GM12891 (cell line): ENCODE measurements at places on chromosomes 2 and 18.

GRCh38 chr2:195734395-195734794, 77.4 kb downstream of the SLC39A10 start:
- no peak for DNase-seq

- DNase-seq, result no peak
Measured at GRCh38 chr18:44123743-44124142, 556.9 kb upstream of the SETBP1 start.

GRCh38 chr2:149039213-149039724, 770 bp downstream of the LYPD6B start:
- DNase-seq, result no peak

DNA sequence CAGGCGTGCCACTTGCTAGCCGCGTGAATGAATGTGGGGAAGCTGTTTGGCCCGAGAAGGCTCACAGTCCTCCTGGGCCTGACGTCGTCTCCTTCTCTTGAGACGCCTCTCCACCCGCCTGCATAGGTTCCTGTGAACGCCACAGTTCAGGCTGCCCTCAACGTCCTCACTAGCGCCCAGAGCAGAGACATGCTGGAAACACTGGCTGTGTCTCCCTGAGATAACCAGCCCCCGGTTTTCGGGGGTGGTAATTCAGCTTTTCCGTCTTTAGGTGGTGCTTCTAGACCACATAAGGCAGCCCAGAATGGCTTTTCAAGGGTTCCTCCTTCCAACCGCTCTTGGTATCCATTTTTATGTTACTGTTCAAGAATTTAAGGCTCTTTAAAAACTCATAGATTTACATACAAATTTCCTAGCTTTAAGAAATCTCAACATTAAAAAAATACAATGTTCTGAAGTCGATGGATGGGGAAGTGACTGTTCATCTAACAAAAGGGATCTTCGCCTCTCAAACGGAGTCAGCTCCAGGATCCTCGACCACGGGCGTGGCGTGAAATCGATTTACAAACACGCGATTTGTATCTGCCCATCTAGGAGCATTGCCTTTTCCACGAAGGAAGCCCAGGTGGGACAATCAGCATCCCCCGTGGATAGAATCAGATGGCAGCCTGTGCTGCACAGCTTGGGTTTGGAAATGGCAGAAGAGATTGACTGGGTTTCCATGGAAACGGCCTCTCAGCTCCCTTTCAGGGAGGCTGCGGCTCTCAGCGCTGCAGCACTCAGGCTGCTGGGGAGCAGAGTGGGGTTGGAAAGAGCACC, 110.6 kb upstream of the PXDN start:
- DNase-seq, result no peak

DNA sequence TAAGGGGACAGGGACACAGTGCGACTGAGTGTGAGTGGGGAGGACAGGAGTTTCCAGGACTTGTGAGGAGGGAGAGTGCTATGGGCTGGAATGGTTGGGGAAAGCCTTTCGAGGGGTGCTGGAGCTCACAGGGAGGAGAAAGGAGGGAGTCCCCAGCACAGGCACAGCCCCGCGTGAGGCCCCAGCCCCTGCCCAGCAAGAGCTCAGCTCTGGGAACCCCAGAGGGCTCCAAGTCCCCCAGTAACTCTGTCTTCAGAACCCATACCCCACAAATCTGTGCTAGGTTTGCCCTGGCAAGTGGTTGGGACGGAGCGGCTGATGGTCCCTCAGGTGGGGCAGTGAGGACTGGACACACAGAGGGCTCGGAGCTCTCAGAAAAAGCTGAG, 75.4 kb downstream of the SFXN5 start:
- no peak for DNase-seq

GRCh38 chr18:11553098-11553940, 56.1 kb upstream of the SLC35G4 start:
- peak; percentile 43 for DNase-seq

DNA sequence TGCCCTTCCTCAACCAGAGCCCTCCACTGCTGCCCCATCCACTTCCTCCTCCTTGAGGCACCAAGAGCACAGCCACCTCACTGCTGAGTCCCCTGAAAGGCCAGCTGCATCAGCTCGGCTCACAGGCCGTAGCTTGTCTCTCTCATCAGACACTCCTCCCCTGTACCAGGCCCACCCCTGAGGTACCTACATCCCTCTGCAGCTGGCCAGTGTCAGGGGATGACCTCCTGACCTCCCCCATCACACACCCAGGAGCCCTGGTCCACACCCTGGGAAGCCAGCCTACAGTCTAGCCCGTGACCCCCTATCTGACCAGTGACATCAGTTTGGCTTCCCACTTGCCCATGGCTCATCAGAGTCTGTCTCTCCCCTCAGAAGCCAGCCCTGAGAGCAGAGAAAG, 205.6 kb downstream of the TNS1 start:
- DNase-seq, result no peak

GRCh38 chr18:39799006-39799405, 2156.0 kb upstream of the PIK3C3 start:
- DNase-seq, result no peak

- DNase-seq, result peak; percentile 76
Measured at GRCh38 chr2:238256594-238257104, 16.8 kb upstream of the HES6 start.

DNA sequence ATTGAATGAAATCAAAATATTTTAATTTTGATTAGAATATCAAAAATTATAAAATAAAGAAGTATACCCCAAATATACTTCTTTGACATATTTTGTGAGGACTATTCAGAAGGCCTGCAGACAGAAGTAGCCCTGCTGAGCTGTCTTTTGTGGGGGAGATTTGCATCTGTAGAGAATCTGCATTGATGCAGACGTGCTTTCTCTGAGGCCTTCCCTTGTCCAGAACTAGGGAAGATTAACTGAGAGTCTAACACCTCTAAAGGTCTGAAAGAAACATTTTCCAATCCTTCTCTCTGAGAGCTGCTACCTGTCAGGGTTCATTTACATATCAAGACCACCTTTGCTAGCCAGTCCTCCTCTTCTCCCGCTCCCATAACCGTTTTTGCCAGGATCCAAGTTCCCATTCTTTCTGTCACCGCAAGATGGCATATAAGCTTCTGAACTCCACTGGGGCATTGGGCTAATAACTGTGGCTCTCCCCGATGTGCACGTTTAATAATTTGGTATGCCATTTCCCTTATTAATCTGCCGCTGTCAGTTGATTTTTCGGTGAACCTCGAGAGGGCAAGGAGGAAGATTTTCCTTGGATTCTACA, 510.4 kb upstream of the CNTNAP5 start:
- DNase-seq, result no peak

- no peak for DNase-seq
Measured at GRCh38 chr2:85783796-85784195, 30.0 kb downstream of the ATOH8 start.

GRCh38 chr18:51107598-51108305, 77.7 kb downstream of the SMAD4 start:
- DNase-seq, result no peak

DNA sequence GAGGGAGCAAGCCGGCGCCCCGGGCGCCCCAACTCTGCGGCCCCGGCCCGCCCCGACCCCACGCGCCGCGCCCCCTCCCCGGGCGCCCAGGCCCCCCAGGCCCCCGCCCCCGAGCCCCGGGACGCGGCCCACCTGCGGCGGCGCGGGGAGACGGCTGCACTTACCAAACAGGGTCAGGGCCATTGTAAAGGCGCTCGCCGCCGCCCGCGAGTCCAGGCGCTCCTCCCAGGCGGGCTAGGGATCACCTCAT, 526 bp downstream of the CHN1 start:
- no peak for DNase-seq

DNA sequence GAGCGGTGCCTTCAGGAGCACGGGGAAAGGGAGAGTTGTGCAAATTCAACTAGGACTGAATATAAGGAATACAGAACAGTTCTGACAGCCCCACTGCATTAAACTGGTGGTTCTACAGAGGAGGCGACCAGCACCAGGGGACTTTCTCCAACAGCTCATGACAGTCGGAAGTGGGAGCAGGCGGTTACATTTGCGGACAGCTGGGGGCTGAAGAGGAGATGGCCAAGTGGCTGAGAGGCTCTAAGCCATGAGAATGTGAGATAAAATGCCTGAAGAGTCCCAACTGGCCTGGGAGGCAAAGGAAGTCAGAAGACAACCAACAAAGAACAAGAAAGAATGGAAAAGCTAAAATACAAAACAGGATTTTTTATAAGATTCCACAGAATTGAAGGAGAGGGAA, 141.3 kb downstream of the L3MBTL4 start:
- DNase-seq, result no peak

DNA sequence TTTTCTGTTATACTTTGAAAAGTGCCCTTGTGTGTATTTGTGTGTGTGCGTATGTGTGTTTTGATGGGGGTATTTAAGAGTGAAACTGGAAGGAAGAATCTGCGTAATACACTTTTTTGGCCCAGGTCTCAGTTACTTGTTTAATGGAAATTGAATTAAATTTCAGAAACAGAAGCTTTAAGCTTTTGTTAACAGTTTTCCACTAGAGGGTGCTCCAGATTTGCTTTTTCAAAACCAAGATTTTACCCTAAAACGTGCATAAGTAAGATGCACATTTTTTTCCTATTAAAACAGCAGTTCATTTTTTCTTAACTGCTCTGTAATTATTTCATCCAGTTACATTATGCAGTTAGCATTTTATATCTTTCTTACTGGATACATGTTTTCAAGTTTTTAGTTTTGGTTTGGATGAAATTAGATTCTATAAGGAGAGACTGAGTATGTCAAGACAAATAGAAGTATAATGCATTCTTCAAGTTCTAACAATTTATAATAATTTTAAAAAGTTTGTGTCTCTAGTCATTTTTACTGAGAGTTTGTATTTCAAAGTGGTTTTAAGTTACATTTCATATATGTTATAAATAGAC, 97.2 kb downstream of the PIK3C3 start:
- no peak for DNase-seq

DNA sequence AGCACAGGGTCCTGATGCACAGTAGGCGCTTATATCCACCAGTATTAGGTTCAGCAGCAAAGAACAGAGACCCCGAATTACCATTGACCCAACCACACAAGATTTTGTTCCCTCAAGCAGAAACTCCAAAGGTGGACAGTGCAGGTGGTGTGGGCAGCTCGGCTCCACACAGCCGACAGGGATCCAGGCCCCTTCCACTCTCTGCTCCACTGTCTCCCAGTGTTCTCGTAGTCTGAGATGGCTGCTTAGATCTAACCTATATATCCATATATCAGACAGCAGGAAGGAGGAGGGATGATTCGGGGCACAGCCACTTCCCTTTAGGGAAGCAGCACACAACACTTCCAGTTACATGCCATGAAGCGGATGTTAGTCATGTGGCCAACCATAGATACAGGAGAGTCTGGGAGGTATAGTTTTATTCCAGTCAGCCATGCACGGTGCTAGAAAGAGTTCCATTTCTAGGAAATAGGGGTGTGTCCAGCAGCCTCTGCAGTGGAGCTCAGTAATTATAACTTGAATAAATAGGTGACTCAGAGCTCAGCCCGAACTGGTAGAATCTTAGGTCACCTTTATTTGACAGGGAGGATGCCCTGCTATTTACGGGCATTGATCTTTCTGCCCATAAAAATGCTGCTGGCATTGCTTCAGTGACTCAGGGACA, 158.9 kb downstream of the TWIST2 start:
- no peak for DNase-seq

GRCh38 chr18:463403-463802, 37.1 kb downstream of the COLEC12 start:
- no peak for DNase-seq

DNA sequence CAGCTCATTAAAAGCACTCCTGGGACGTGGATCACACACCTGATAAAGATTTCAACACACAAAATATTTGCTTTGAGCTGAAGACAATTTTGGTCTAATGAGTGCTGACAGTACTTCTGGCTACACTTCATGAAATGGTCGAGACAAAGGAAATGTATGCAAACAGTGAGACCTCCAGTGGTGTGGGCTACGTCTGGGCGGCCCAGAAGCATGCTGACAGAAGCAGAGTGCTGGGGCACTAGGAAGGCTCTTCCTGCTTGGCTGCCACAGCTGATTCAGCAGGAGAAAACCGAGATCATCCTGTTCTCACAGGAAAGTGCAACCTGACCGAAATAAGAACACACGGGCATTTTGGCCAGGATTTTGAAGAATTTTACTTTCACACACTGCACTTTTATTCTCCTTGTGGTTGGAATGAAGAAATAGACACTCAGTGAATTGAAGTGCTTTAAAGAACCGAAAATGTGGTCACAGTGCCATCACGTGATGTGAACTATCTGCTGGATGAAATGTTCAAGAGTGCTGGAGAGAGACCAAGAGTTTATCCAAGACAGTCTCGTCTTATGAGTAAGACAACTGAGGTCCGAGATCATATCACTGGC, 149.5 kb downstream of the CCBE1 start:
- DNase-seq, result no peak

DNA sequence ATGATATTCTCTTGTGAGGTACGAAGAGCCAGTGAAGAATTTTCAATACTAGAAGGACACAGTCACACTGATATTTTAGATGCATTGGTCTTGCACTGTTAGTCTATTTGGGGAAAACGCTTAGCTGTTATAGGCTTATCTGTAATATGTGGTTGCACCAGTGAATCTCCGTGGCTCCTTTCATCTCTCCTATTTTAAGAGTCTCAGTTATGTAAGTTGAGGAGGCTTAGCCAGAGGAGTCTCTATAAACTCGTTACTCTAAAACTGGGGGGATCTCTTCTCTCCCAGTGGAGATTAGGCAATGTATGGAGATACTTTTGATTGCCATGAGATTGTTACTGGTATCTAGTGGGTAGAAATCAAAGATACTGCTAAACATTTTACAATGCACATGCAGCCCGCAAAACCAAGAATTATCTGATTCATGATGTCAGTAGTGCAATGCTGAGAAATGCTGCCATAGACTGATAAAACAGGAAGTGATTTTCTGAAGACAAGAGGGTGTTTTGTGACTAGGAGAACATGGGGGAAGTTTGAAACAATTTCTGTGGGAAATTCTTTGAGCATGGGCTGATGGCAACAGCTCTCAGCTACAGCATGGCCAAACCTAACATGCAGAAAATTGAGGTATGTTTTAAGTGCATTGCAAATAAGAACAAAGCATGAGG, 339.1 kb downstream of the SOX11 start:
- no peak for DNase-seq

DNA sequence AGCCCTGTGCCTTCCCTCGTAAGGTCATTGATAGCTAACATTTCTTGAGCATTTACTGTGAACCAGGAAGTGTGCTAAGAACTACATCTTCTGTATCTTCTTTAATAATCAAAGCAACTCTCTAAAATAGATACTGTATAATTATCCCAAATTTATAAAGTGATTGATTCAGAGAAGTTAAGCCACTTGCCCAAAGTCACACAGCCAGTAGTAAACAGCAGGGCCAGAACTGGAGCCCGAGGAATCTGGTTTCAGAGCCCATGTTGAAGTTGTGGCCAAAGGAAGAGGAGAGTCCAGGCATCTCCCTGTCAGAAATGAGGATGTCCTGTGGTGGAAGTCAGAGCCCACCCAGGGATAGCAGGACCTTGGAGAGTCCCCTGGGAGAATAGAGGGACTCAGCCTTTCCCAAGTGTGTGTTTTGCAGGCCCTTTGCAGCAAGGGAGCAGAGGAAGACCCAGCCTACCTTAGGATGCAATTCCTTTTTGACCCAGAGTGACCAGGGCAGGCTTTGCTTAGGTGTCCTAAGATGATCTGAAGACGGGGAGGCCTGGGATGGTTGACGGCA, 134.2 kb downstream of the DYSF start:
- no peak for DNase-seq
